ENCODE measurements at places on chromosomes 13 and 19.

DNA sequence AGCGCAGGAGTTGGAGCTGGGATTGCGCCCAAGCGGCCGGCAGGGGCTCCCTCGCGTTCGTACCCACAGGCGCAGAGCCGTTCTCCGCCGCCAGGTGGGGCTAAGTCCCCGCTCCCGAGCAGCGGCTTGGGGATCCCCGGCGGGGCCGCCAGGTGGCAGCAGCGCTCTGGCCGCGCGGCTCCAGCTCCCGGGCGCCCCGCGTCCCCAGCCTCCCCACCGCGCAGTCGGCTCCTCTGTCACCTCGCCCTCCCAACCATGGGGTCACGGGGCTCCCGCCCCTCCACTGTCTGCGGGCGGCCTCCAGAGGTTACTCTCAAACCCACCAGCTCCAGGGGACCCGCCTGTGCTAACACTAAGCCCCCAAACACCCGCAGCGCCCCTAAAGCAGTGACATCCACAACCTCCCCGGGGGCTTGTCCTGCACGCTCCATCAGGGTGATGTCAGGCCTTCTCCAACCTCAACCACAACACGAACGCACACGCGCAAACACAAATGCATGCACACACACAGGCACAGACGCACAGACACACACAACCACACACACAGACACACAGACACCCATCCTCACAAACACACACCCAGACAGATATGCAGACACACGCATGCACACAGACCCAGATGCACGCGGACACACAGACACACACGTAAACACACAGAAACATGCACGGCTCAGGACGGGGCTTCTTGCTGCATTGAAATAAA, 18.4 kb upstream of the KCTD15 start:
- DNase-seq: peak; percentile 97

GRCh38 chr13:53778937-53779336, 750.3 kb downstream of the OLFM4 start:
- DNase-seq: no peak

DNA sequence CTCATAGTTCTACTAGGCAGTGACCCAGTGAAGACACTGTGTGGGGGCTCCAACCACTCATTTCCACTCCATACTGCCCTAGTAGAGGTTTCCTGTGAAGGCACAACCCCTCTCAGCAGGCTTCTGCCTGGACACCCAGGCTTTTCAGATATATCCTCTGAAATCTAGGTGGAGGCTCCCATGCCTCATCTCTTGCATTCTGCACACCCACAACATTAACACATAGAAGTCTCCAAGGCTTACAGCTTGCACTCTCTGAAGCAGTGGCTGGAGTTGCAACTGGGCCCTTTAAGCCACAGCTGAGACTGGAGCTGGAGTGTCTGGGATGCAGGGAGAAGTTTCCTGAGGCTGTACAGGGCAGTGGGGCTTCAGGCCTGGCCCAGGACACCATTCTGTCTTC, 347.7 kb upstream of the SPRY2 start:
- no peak for DNase-seq

DNA sequence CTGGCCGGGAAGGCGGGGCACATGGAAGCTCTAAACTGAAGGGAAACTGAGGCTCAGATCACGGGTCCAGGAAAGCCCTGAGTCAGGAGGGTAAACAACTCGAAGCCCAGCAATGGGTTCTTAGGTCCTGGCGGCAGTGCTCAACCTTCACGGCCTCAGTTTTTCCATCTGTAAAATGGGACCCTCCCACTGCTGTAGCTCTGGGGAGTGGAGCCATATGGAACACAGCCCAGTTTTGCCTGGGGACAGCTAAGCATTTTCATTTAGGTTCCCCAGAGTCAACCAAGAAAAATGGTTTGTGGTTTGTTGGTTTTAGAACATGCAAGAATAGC, 30.4 kb downstream of the CEBPG start:
- DNase-seq: no peak

DNA sequence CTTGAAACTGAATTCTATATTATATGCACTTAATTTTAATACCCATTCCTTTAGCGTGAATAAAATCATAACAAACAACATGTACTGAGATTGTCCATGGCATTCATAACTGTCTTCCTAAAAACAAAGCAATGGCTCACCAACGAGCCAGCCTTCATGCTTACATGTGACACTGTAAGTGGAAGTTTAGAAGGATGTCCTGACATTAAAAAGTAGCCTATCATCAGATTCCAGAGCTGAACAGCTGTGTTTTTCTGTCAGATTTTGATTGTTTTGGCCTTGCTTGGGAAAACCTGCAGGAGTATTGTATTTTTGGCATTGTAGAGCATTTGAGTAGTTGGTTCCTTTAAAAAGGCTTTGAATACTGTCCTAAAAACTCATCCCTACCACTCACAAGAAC, 21.3 kb downstream of the ANKRD10 start:
- no peak for DNase-seq

DNA sequence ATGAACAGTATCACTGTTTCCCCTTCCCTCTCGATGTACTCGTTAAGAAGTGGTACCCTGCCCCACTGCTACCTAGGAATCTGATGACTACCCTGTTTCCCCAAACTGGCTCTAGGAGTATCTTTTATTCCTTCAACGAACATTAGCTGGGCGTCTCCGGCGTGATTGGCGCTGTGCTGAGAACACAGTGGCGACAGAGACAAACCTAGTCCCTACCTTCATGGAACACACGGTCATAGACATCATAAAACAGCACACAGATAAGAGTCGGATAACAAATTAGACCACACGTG, 730 bp downstream of the SYMPK start:
- DNase-seq: no peak

Data from H54 (cell line).